KG1 (cell line): ENCODE measurements at places on chromosomes 2 and 18.

DNA sequence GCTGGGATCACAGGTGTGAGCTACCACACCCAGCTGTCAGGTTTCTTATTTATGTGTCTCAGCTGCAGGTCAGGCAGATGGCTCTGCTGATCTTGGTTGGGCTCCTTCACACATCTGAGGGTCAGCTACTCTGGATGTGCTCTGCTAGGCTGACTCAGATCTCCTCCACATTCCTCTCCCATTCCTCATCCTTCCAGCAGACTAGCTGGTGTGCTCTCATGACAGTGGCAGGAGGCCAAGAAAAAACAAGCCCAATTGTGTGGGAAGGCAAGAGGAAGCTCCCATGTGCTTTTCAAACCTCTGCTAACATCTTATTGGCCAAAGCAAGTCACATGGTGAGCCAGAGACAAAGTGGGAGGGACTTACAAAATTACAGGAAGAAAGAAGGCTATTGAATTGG lies 11.7 kb upstream of the MSH6 start:
- no peak for DNase-seq

DNA sequence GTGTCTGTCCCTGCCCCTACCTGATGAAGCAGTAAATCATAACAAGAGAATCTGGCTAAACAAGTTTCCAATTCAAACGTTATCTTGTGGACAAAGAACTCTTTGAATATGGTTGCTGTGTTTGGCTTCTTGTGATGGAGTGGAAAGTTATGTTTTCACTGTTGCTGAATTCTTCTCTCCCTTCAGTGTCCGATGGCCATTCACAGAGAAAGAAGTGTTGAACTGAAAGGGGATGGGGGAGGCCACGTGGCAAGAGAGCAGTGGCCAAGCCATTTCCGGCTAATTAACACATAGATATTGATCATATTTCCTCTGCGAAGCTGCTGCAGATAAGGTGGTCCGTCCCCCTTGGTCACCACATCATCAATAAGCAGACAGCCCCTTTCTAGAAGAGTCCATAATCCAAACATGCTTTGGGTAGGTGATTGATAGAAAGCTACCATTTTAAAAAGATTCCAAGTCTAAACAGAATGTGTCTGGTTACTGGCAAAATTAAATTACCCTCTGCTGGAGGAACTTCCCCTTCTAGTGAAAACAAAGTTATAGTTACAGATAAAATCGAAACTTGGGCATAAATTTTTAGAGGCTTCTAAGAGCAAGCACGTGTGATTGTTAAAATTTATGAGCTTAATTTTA lies 36.9 kb upstream of the FZD7 start:
- peak; percentile 28 for DNase-seq

- DNase-seq, result no peak
Measured at GRCh38 chr2:128305555-128306080, 13.1 kb downstream of the HS6ST1 start.

- DNase-seq, result no peak
Measured at GRCh38 chr2:83253848-83254247, 1205.2 kb downstream of the SUCLG1 start.

- no peak for DNase-seq
Measured at GRCh38 chr2:47631792-47632398, 151.1 kb upstream of the MSH6 start.

DNA sequence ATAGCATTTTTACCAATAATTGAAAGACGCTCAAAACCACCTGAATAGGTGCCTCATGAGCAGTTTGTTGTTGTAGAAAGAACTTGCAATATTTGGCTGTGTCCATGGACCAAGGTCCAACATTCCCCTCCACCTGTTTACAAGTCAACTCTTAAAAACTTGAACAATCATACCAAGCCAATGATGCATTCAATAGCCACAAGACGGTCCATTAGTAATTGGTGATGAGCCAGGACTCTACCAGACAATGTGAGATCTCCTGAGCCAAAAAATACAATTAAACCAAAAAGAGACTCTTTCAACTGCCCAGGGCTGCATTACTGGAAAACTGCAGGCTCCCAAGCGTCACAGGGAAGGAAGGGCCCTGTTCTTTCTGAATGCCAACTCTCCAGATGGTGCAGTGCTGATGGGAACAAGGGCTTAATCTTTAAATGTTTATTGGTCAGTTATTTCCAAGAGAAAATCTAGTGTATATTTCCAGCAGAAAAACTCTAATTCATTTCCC lies 118.8 kb upstream of the EPB41L3 start:
- DNase-seq, result no peak

GRCh38 chr18:49251451-49251850 lies 209.0 kb downstream of the DYM start:
- no peak for DNase-seq

DNA sequence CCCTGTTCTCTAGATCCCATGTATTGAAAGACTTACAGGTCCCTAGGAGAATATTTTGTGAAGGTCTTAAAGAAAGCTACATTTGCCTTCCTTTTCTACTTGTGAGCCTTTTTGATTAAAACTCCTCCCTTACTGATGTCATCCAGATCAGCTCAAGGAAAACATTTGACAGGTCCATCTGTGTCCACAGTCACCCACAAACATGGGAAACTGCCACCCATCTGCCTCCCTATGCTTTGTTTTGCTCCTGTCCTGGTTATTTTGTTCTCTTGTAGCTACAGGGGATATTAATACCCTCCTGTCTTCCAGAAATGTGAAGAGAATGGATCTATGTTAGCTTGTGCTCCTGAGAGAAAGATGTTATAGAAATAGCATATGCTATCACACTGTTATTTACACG lies 203.6 kb upstream of the GALNT5 start:
- DNase-seq, result no peak

- DNase-seq, result no peak
Measured at GRCh38 chr2:85547089-85547858, 8.3 kb downstream of the MAT2A start.

DNA sequence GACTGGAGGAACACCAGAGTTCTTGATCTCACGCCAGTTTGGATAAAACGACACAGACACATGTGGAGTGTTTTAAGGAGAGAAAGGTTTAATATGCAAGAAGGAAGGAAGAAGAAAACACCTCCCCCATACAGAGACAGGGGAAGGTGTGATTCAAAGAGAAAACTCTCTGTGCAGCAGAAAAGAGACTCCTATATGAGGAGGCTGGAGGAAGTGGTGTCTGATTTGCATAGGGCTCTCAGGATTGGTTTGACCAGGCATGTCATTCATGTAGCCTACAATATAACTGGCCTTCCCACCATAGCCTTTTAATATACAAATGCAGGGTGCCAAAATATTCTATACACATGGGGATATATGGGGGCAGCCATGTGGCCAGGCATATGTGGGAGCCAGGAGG lies 1386.5 kb downstream of the RPIA start:
- no peak for DNase-seq

DNA sequence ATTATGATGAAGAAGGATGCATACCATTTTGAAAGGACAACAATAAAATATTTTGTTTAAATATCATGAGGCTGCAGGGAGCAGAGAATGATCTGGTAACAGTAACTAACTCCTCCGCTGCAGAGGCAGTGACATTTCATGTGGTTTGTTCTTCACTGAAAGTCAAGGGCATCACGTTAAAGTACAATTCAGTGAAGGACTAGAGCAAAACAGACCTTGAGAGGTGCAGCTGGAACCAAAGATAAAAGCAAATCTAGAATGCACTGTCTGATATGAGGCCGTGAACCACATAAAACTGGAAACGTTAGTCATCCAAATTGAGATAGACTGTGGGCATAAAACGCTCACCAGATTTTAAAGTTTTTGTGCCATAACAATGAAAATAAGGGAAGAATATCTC lies 522.9 kb upstream of the TNP1 start:
- no peak for DNase-seq

DNA sequence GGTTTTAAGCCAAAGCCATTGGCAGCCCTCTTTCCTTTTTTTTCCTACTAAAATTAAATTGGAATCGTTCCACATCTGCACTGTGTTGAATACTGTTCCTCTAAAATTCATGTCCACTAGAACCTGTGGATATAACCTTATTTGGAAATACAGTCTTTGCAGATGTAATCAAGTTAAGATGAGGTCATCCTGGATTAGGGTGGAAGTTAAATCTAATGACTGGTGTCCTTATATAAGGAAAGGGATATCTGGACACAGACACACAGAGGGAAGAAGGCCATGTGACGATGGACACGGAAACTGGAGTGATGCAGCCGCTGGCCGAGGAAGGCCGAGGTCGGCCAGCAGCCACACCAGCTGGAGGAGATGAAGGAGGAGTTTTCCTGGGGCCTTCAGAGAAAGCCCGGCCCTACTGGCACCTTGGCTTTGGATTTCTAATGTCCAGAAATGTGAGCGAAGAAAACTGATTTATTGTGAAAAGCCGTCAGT lies 49.4 kb downstream of the LONRF2 start:
- no peak for DNase-seq

- no peak for DNase-seq
Measured at GRCh38 chr2:181656450-181657291, at the start of gene CERKL. Gene CERKL (minus strand): TSS chr2:181657105. CDS start chr2:181657006, 99 bp downstream.

DNA sequence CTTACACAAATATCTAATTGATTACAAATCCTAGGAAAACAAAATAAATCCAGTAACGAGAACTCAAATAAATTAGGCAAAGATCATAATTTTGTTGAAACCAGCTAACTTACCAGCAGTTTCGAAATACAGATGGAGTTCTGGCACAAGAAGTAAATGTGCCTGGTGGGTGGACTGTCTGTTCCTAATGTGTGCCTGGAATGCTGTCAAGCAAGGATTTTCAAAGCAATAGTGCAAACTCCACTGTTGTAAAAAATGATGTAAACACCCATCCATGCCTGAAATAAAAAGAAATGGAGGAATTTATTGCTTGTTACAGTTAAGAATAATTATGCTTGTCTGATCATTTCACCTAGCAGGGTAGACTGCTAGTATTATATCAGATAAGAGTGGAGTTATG lies 423.9 kb upstream of the MAP2 start:
- no peak for DNase-seq
